Stimulated activated CD4-positive, alpha-beta T cell treated with anti-CD3 and anti-CD28 coated beads, Interleukin-1b, Interleukin-23, amount 100 ng/mL, for 4 hours (primary cell): ENCODE measurements at places on chromosomes 3 and 15.

- no peak for DNase-seq
These were observed 12.3 kb upstream of the DGKG start for GRCh38 chr3:186374376-186374775.

DNA sequence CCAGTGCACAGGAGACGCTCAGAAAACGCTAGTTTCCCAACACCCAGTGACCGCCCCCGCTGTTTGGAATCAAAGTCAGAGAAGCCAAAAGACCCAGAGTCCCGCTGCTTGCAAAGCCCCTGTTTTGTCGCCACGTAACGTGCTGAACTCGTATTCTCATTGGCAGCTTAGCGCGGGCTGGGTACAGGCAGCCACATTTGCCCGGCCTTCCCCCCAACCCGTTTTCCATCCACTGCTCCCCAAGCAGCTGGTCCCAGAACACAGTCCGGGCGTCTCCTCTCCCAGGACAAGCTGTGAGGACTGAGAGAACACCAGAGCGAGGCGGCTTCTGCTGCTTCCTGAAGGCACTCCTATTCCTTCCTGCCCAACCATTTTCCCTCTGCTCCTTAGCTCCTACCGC is 54.8 kb downstream of the RASGRF1 start:
- no peak for DNase-seq

GRCh38 chr15:55993804-55994560 is 570 bp upstream of the NEDD4 start:
- DNase-seq = no peak

- no peak for DNase-seq
These were observed 122.7 kb downstream of the B3GALNT1 start for GRCh38 chr3:160982491-160982890.

- no peak for DNase-seq
These were observed 219.0 kb downstream of the ITPR1 start for GRCh38 chr3:4712109-4712508.

DNA sequence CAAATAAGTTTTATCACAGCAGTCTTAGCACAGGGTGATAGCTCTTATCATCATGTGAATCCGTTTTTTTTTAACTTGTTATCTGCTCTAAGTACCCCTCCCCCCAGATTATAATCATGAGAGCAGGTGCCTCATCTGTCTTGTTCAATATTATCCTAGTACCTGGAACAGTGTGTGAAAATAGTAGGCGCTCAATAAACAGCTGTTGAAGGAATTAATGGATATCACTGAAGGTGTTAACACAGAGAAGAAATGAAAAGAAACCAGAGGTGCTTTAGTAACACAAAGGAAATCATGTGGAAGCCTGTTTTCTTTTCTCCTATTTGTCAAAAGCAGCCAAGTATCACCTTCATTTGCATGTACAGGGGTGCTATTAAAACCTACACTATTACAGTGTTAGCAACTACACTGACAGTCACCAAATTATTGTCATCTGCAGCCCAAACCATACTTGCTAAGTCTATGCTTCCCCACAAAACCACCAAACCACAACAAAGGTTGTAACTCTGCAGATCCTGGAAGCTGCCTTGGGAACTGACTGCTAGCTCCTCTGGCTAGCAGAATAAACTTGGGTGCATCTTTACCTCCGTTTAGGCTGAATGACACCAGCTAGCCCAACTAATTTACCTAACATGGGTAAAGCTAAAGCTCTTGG is 2.9 kb downstream of the XPC start:
- no peak for DNase-seq

DNA sequence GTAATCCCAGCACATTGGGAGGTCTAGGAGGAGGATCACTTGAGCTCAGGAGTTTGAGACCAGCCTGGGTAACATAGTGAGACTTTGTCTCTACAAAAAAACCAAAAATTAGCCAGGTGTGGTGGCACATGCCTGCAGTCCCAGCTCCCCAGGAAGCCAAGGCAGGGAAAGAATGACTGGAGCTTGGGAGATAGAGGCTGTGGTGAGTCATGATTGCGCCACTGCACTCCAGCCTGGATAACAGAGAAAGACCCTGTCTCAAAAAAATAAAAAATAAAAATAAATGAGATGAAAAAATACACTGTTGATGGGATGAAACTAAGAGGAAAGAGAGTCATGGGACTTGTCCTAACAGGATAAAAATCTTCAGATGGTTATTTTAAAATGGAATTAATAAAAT is 137.6 kb downstream of the IMPG2 start:
- no peak for DNase-seq

DNA sequence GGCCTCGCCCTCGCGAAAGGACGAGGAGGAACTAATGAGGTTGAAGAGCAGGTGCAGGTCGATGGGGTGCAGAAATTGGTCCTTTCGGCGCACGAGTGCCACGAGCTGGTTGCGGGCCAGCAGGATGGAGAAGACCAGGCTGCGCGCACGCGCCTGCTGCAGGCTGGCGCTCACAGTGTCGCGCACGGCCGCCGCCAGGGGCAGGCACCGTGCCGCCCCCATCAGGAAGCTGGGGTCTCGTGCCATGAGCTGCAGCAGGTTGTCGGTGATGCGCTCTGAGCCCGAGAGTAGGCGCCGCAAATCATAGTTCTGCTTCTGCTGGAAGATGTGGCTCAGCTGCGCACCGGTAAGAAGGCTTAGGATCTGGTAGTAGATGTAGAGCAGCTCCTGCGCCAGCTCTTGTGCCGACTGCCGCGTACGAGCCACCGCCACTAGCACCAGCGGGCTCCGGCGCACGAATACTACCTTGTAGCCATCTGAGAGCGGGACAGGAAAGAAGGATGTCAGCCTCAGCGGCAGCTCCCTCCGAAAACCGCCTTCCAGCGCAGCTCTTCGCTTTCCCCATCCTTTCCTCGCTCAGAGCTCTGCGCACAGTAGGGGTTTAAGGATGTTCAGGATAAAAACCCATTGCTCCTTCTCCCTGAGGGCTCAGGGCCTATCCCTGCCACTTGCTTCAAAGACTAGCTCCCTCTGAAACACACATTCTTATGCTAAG is 6.9 kb upstream of the MST1R start:
- DNase-seq = no peak
